ENCODE measurements at places on chromosomes 11 and 22.

- DNase-seq: peak; percentile 51
These were observed 5.8 kb upstream of the MIEF1 start for GRCh38 chr22:39496131-39496838.

DNA sequence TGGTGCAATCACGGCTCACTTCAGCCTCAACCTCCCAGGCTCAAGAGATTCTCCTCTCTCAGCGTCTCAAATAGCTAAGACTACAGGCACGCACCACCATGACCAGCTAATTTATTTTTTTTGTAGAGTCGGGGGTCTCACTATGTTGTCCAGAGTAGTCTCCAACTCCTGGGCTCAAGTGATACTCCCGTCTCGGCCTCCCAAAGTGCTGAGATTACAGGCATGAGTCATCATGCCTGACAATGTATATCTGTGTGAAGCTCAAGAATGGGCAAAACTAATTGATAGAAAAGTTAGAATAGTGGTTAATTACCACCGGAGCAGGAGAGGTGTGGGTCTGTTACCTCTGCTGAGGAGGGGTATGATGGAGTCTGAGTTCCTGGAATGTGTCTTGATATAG, 9.1 kb upstream of the SLC43A3 start:
- DNase-seq: no peak

- DNase-seq: no peak
These were observed 14.9 kb upstream of the PDGFB start for GRCh38 chr22:39259666-39260065.

GRCh38 chr22:18035751-18036150, 11.4 kb upstream of the MICAL3 start:
- DNase-seq: no peak

DNA sequence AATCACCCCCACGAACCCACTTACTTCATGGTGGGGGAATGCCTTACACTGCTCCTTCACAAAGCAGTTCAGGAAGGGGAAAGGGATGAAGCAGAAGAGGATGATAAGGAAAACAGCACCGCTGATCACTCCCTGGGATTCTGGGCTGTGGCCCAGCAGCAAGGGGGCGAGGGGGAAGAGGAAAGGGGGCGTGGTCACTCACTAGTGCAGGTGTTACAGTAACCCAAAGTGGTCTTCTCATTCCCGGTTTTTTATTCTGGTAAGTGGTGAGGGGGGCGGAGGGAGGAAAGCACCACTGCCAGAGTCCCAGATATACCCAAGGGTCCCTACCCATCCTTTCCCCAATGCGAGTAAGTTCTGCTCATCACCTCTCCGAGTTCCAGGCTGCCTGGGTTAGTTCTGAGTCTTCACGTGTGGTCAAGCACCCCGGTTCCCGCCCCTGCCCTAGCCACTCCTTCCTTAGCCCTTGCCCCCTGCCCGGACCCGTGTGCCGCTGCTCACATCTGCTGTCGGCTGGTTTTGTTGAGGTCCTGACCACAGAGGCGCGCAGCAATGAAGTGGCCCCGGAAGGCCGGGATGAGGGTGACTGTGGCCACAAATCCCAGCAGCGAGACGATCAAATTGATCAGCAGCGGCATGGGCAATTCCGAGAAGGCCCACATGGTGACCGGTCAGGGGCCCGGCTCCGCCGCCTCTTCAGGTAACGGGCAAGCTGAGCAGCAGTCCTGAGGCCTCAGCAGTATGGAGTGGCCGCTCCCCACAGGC, 477 bp downstream of the DPAGT1 start:
- no peak for DNase-seq

- DNase-seq: no peak
These were observed 2.4 kb upstream of the MIOX start for GRCh38 chr22:50483977-50484853.

Measured in CD4-positive, alpha-beta T cell treated with Interleukin-4 for 4 hours (primary cell).